ENCODE measurements at places on chromosomes 2 and 18.

DNA sequence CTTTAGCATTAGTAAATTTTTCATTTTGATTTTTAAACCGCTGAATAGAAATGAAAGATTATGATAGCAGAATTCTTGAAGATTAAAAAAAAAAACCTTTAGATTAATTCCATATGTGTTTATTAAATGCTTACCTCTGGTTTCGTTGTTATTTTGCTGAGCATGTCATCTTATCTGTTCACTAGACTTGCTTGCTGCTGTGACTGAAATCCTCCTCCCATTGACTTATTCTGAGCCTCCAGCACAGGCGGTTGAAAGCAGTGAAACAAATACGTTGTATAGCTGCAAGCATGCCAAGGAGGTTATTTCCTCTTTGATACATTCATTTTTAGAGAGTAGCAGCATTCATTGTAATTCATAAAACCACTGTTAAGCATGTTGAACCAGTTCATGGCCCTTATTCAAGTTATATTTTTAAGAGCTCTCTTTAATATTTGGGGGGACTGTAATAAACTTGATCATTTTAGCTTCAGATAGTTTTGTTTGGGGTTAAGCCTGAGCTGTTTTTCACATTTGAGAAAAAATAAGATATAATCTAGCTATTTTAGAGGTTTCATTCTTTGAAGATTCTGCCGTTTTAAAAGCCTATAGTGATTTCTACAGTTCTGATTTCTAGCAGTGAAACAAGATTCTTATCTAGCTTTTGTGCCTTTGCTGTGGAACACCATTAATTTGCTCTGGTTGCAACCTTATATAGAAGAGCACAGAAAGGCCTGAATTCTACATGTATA is at the start of gene HTR2B:
Gene HTR2B (minus strand): TSS at position 205 of the 731 bp plus-strand sequence. CDS start 1,278 bp downstream, outside the sequence.
- DNase-seq = no peak

GRCh38 chr2:100041946-100042345 is 100.4 kb downstream of the AFF3 start:
- DNase-seq = no peak

GRCh38 chr18:79733135-79733701 is 53.6 kb downstream of the CTDP1 start:
- DNase-seq = no peak

DNA sequence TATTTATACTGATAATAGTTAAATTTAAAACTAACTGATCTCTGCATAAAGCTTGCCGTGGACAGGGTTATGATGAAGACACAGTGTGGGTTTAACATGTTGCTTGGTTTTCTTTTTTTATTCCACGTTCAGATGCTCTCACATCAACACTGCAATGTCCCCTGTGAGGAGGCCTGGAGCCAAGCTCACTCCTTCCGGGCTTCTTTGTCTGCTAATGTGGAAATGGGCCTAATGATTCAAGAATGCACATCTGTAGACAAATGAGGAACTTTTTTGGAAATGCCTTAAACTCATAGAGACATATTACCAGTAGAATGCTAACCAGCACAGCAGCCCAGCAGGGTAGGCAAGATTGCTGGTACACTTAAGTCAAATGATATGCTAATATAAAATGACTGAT is 208.0 kb downstream of the GALR1 start:
- no peak for DNase-seq

- no peak for DNase-seq
These were observed 42.4 kb downstream of the SLC14A2 start for GRCh38 chr18:45657357-45658335.

- DNase-seq = no peak
These were observed 234.3 kb downstream of the LRATD1 start for GRCh38 chr2:14866736-14867352.

DNA sequence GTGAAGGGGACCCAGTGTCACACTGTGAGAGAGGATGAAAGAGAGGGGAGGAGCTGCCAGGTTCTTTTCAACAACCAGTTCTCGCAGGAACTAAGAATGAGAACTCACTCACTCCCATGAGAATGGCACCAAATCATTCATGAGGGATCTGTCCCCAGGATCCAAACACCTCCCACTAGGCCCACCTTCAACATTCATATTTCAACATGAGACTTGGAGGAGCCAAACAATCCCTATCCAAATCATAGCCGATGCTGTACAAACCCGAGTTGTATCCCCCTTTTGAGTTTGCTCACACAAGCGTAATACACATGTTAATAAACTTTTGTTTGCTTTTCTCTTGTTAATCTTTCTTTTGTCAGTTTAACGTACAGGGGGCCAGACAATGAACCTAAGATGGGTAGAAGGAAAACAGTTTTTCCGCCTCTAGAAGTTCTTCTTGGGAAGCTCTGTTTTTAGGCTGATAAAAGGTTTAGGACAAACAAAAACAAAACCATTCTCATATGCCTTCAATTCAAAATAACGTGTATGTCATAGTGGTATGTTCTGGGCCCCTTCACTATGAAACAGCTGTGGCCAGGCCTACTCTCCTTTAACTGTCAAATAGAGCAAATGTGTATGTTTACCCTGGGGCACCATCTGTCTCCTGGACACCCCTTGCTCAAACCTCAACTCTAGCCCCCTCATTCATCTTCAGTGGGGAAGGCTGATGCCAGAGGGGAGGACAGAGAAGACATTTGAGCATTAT is 9.1 kb upstream of the TMEM37 start:
- DNase-seq = no peak

GRCh38 chr2:26840937-26841610 is 6.9 kb upstream of the DPYSL5 start:
- DNase-seq = no peak

DNA sequence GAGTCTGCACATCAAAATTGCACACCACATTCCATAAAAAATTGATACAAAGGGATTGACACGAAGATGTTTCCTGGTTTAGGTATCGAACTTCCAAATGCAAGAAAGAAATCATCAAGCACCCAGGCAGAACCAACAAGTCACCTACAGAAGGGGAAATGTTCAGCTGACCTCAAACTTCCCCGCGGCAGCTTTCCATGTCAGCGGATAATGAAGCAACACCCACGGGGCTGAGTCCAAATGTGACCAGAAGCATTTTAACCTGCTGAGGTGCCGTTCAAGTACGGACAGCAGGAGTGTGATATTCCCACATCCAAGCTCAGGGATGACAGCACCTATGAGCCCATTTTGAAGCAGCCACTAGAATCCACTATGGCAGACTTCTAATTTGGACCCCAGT is 124.9 kb downstream of the GALNT14 start:
- DNase-seq = no peak

- DNase-seq = no peak
These were observed 166.8 kb downstream of the ANKRD30B start for GRCh38 chr18:14914771-14915170.

All from RWPE1 (cell line).